Renal cortical epithelial cell (primary cell): ENCODE measurements at places on chromosomes 1 and 21. TPM values are rescaled to one million over a fixed set of nuclear protein-coding genes. Genes with fewer than 3 reads are reported as not detected.

GRCh38 chr1:107572674-107573211 is 392.2 kb downstream of the VAV3 start:
- peak; percentile 88 for DNase-seq

- DNase-seq = no peak
Observed at GRCh38 chr1:14794136-14794768, 195.8 kb downstream of the KAZN start.

- no peak for DNase-seq
Observed at GRCh38 chr21:18743531-18743930, 339.9 kb upstream of the TMPRSS15 start.

The CITED4 gene
- total RNA-seq = 33.5 and 45.1 TPM in 2 replicates

DNA sequence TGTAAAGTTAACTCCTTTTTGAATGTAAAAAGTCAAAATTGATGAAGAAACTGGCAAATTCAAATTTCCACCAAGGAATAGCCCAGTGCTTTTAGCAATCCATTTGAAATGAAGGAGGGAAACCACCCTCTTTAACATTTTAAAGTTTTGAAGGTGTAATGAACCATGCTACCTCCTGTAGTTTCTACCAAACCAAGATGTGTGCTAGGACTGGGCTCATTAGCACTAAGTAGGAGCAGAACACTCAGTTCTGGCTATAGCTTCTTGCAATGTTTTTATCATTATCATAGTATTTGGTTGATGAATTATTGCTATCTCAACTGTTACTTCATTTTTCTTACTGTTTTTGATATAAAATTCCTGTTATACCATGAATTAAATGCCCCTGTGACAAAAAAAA is 319.2 kb upstream of the ZRANB2 start:
- no peak for DNase-seq

The ACKR1 gene
- total RNA-seq = not detected in 2 replicates
